ENCODE measurements at places on chromosomes 7 and 10.

DNA sequence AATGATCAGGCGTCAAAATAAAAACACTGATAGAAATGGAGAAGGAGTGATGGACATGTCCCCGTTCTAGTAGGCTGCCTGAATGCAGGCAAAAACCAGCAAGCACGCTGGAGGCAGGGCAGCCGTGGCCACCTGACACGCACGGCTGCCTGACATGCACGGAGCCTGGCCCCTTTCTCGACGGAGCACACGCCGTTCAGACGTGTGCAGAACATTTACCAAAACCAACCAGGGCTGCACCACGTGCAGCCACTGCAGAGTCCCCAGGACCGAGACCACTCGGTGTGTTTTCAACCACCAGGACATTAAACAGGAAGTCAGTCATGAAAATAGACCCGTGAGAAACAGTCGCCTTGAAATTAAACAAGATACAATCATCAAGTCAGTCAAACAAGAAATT, 61.9 kb upstream of the NKX6-2 start:
- no peak for DNase-seq

GRCh38 chr10:131710142-131710861, 190.5 kb upstream of the PPP2R2D start:
- DNase-seq, result no peak

GRCh38 chr7:17601921-17602320, 303.5 kb downstream of the AHR start:
- DNase-seq, result no peak

DNA sequence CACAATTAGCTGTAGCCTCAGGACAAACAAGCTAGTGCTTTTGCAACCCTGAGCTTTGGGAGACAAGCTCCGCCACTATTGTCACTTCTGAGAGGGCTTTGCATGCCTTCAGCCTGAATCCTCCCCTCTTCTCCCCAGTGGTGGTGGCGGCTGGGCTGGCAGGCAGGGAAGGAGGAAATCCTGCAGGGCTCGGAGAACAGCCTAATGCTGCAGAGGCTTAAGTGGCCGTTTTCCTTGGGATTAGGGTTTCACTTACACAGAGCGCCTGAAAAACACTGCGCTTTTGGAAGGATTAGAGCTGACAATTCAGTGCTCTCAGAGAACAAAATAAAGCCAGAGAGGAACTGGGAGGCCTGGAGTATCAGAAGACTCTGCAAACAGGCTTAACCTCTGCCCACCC, 71.3 kb downstream of the PAX2 start:
- DNase-seq, result no peak

DNA sequence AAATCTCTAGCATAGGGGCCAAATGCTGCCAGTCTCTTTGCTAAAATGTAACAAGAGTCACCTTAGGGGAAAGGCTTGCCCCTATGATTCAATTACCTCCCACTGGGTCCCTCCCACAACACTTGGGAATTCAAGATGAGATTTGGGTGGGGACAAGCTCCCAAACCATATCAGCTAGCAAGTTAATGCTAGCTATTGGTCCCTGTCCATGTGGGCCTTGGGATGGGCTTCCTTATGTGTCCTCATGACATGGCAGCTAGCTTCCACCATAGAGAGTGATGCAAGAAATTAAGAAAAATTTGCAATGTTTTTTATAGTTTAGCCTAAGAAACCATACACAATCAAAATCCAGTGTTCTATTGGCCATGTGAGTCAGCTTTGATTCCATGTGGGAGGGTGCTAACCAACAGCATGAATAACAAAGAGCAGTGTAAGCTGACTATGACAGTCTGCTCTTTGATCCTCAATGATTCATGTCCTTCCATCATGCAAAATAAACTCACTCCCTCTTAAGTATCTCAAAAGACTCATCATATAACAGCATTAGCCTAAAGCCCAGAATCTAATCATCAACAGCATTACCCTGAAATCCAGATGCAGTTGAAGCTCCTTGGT, 21.7 kb upstream of the ZNF365 start:
- no peak for DNase-seq

DNA sequence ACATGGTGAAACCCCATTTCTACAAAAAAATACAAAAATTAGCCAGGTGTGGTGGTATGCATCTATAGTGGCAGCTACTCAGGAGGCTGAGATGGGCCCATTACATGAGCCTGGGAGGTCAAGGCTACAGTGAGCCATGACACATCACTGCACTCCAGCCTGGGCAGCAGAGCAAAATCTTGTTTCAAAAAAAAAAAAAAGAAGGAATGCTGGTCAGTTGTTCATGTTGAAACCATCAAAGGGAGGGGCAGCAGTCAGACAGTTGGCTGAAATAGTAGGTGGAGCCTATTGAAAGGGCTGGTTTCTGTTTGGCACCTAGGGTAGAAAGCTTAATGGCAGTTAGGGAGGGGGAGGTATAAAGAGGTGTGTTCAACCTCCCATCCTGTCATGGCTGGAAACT, 323.0 kb downstream of the GALNT17 start:
- no peak for DNase-seq

GRCh38 chr10:44384601-44385025, 284 bp downstream of the CXCL12 start:
- no peak for DNase-seq

DNA sequence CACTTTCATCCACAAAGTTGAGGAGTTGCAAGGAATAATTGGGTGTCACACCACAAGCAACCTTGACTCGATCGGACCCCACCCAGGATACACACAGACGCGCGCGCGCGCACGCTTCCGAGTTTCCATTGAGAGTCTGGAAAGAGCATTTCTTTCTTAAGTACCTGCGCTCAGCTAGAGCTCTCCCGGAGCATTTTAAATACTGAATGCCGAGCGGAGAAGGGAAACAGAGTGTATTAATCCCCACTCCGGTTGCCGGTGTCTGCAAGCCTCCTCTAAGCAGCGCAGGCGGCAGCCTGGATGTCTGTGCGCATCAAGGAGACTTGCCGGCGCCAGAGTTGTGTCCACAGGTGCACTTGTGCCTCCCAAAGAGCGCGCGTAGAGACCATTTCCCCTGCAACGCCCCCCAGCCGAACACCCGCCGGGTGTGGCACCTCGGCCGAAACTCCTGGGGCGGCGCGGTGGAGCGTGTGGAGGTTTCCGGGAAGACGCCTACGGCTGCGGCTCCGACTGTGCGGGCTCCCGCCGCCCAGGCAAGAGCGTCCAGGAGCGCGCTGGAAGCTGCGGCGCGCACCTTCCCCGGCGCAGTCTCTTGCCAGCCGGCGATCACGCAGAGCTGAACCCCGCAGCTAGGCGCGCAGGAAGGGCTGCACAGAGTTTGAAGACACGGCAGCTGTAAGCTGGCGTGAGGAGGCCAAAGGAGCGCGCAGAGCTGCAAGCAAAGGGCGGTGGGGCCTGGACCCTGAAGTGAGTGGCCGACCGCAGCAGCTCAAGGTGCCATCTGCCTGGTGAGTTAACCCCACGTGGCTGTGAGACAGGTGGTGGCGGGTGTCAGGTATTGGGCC, 1.1 kb upstream of the FEZF1 start:
- no peak for DNase-seq

DNA sequence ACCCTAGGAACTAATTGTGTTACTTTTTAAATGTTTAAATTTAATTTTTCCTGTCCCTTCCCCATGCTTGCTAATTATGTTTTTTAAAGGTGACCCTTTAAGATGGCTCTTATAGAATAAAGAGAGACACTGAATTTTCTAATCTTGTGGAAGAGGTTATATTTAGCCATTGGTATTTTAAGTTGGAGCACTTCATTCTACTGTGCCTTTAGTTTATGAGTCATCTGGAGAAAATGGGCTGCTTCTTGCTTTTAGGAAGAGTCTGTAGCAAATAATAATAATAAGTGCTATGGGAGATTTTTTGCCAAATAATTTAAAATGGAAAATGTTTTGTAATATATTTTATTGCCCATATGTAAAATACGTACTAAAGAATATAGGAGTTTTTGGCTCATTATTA, 139.7 kb downstream of the ADK start:
- peak; percentile 29 for DNase-seq

DNA sequence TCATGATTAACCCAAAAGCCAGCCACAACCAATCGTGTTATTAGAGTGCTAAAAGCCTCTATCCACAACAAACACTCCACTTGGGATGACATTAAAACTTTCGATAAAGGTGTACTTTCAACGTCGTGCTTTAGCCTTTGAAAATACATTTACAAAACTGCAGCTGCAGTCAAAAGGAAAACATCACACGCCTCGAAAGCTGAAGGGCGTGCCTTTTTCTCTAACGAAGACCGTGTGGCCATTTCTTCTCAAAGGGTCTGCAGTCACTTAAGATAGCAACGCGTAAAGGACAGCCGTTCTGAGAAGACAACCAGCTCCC, 1.1 kb downstream of the ARHGAP12 start:
- no peak for DNase-seq

DNA sequence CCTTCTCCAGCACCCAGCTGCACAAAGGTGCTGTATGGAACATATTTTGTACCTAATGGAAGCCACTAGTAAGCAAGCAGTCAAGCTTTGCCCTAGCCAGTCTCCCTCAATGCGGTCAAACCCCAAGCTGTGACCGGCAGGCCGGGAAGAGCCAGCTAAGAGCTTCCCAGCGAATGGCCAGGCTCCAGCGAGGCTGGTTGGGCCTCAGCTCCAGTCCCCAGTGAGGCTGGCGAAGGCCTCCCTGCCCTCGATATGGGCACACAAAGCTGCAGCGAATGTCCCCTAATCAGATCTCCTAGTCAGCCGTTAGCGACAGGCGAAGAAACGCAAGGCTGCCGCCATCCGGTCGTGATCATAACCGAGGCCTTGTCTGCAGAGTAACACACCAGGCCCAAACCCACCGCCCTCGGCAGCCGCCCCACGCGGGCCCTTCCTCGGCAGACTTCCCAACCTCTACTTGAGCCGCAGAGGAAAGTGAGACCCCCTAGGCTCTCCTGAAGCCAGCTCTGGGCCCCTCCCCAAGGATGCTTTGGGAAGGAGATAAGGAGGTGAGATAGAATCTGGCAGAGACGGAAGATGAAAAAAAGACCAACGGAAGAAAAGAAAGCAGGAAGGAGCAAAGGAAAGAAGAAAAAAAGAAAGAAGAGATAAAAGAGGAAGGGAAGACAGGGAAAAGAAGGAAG, 3.1 kb upstream of the HOXA9 start:
- DNase-seq, result no peak

DNA sequence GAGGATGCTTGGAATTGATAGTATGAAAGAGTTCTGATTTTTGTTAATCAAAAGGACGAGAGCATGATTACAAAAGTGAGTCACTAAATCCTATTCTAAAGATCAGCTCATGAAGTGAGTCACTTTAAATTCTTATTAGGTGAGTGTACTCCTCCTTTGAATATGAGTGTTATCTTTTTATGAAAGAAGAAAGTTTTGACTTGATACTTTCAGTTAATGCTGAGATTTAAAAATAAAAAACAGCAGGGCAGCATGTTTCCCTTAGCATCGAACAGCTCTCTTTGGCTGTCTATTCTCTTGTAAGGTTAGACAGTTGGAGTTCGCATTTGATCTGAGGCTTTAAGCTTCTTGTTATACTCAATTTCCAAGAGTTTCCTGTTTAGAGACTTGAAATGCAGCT, 222.0 kb downstream of the TWIST1 start:
- peak; percentile 32 for DNase-seq

DNA sequence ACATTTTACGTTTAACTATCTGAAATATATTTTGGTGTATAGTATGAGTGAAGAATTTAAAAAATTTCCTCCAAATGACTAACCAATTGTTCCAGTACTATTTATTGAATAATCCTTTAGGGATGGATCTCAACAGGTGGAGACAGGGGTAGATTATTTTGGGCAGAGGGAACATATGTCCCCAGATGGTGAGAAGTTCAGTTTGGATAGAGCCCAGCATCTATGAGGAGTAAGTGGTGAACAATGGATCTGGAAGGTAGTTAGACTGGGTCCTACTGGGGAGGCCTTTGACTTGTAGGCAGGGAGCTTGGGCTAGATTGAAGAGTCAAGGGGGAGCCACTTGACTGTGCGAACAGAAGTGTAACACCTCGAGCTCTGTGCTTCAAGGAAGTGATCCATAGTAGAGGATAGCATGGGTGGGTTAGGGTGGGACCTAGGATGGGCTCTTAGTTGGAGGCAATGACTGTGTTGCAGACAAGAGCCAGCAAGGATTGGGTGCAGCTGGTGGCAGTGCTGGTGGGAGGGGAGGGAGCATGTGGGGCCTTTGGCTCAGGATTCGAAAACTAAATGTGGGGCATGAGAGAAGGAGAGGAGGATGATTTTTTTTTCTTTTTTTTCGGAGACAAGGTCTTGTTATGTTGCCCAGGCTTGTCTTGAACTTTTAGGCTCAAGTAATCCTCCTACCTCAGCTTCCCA, 3.9 kb upstream of the PURB start:
- DNase-seq, result no peak

DNA sequence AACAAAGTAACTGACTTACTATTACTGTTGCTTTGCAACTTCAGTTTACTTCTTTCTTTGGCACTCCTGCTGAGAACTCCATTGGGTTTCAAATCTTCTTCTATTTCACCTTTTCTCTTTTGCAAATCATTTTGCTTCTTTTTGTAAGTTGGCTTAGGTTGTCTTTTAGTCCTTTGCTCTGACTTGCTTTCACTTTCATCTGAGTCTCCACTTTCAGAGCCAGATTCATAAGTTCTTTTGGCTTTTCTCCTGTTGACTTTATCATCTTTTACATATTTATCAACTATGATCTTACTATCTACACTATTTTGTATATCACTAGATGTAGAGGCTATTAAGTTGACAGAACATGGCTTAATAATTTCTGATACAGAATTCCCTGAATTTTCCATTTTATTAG, 73.4 kb downstream of the NRBF2 start:
- no peak for DNase-seq

- no peak for DNase-seq
Measured at GRCh38 chr7:46210467-46210866, 289.4 kb upstream of the IGFBP3 start.

DNA sequence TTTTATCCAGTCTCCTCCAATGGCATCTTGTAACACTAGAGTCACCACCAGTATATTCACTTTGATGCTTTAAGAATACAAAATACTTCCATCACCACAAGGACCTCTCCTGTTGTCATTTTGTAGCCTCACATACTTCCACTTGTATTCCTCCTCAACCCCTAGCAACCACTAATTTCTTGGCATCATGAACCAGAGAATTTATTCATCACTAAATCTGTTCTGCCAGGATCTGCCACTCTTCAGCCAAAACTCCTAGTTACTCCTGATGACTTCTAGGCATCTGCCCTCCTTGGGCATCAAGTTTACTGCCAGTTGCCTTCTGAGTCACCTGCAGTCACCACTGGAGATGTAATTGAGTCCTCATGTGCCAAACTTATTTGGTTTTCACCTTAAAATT, 906.8 kb downstream of the CNTNAP2 start:
- no peak for DNase-seq

DNA sequence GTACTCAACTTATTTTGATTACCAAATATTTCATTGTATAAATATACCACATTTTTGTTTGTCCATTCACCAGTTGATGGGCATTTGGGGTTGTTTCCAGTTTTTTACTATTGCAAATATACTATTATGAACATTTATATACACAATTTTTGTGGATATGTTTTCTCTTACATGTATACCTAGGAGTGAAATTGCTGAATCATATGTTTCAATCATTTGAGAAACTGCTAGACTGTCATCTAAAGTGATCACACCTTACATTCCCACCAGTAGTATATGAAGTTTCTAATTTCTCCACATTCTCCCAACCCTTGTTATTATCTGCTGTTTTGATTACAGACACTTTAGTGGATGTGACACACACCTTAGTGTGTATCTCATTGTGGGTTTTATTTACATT, 257.9 kb downstream of the ABCA13 start:
- DNase-seq, result no peak
